SJSA1 (cell line): ENCODE measurements at places on chromosomes 16 and 17. TPM values are rescaled to one million over a fixed set of nuclear protein-coding genes. Genes with fewer than 3 reads are reported as not detected.

DNA sequence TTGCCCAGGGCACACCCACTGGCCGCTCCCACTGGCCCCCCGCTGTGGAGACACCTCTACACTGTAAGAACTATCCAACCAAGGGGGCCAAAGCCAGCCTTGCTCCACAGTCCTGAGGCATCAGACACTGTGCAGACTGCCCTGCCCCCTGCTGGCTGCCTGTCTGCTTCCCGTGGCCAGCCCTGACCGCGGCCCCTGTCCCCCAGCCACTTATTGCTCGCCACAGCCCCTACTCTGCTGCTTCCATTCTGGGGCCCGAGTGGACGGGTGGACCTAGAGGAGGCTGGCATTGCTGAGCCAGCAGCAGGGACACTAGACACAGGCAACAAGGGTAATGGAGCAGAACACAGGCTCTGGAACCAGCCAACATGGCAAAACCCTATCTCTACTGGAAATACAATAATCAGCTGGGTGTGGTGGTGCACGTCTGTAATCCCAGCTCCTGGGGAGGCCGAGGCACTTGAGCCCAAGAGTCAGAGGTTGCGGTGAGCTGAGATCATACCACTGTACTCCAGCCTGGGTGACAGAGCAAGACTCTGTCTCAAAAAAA lies 19.7 kb upstream of the LRRC37A3 start:
- H3K27ac ChIP-seq: no peak overlapping the region
- DNase-seq: peak; percentile 33

DNA sequence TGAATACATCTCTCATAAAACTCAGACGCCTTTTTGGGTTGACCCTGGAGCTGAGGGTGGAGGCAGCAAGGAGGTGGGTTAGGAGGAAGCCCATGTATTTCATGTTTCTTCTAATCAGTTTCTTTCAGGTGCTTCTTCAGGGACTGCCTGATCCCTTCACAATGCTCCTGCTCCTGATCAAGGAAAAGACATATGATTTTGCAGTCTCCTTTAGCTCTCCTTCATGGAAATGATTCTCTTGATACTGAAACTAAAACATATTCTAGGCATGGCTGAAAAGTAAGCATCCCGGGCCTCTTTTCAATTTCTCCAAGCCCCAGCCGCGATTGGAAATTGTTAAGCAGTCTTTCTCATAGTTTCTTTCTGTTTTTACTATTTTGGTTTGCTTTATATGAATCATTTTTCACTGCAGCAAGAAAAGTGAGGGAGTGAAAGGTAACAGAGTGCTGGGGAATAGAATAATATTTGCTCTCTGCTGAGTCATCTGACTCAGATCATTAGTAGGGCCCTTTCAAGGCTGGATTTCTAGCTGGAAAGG lies 730.7 kb downstream of the CDH11 start:
- H3K4me1 ChIP-seq: peaks cover 8% of the 10 kb centered on the region
- peak; percentile 45 for DNase-seq
- H3K4me3 ChIP-seq: 0 out of 2 replicates have a peak overlapping the region, but pooled peaks have one; percentile 8
- H3K27me3 ChIP-seq: no peaks in the 10 kb centered on the region

The TADA2A gene
- 8.3 and 20.1 TPM in 2 replicates for total RNA-seq

The PDILT gene
- not detected in 2 replicates for total RNA-seq

DNA sequence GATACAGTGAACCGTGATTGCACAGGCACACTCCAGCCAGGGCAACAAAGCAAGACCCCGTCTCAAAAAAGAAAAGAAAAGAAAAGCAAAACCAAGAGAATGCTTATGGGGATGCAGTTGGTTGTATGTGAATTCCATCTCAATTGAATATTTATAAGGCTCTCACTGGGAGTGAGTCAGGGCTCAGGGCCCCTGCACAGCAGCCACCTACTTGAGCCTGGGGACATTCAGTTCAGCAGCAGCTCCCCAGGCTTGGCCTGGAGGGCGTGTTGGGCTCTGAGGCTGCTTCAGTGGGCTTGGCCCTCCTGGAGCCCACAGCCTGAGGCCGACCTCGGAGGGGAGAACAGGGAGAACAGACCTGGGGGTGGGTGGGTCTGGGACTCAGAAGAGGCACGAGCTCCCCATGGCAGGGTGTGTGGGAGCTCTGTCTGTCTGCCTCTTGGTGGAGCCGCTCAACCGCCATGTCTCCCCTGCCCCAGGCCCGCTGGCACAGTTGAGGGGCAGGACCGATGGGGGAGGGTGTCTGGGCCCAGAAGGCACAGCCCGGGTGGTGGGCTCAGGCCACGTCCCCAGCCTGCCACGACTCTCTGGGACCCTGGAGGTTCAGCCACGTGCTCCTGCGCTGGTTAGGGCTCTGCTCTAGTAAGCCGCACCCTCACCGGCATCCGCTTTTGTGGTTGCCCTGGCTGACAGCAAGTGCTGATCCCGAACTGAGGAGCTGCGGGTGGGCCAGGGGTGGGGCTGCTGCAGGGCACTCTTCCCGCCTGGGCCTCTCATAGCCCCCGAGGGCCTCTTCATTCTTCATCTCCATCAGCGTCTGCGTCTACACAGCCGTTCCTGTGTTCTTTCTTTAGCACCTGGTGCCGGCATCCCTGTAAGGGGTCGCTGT lies 24.8 kb downstream of the ZFPM1 start:
- no peaks in the 10 kb centered on the region for H3K27me3 ChIP-seq
- H3K4me1 ChIP-seq: no peaks in the 10 kb centered on the region
- no peak overlapping the region for H3K4me3 ChIP-seq
- DNase-seq: no peak

The SNAI3 gene
- total RNA-seq: 0.05 TPM in 1 of 2 replicates, not detected in the other

The FAM117A gene
- 1.3 and 2.6 TPM in 2 replicates for total RNA-seq

- peaks cover 74% of the 10 kb centered on the region for H3K36me3 ChIP-seq
- peaks cover 9% of the 10 kb centered on the region for H3K4me1 ChIP-seq
- H3K4me3 ChIP-seq: no peak overlapping the region
Observed at GRCh38 chr16:4884972-4885874, 37.9 kb downstream of the UBN1 start.
